ENCODE measurements at places on chromosomes 5 and 9. TPM values are rescaled to one million over a fixed set of nuclear protein-coding genes. Genes with fewer than 3 reads are reported as not detected.

Gene SOX30
- 6.3 TPM for total RNA-seq

Gene ADAMTS6
- total RNA-seq: 104 TPM

Gene NEURL1B
- 14.0 TPM for total RNA-seq

Gene LCN2
- total RNA-seq: not detected

- peak; percentile 56 for DNase-seq
These were observed 661 bp upstream of the SLC25A51 start for GRCh38 chr9:37904445-37905130.

GRCh38 chr9:36136272-36136893 is at the start of gene GLIPR2:
Gene GLIPR2 (plus strand): TSS chr9:36136733. CDS start chr9:36136779, 46 bp downstream.
- peak; percentile 76 for DNase-seq

DNA sequence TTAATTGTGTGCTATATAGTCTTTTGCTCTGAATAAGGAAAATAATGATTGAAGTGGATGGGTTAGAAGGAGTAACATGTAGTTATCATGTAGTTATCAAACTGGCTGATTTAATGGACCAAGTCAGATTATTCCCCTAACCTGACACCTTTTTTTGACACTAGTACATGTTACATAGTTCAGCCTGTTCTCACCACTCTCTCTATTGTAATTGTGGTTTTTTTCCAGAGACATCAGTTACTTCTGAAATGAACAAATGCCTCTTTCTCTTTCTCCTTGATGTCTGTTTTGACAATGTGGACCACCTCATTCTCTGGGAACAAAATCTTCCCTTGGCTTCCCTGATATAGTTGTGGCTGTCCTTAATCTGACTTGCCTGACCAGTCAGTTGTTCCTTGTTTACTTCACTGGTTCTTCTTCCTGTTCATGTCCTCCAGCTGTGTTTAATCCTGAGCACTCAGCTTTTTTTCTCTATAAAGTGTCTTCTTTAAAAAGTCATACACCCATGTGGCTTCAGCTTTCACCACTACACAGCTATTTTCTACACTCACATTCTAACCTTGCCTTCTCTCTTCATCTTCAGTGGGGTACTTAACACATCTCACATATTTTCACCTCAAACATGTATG is 243.4 kb downstream of the ARRDC3 start:
- no peak for DNase-seq

Data from umbilical cord (tissue), 2 donors.